ENCODE measurements at places on chromosomes 11 and 22.

DNA sequence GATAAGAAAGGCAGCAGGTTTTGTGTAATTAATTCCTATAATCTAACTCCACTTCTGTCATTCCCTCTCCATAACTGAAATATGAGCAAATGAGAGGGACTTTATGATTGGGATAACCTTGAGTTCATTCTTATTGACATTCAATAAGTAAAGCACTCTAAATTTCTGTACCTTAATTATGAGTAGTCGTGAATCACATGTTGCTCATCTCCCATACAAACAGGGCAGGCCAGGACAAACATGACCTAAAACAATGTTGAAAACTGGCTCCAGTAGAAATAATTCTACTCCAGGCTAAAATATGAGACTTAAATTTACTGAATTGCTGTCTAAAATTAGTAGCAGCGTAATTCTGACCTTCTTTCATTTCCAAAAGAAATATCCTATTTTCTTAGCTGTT lies 505.4 kb downstream of the NELL1 start:
- no peak for DNase-seq

GRCh38 chr11:110148775-110149744 lies 55.9 kb downstream of the ZC3H12C start:
- no peak for DNase-seq

- DNase-seq, result no peak
Measured at GRCh38 chr11:63761931-63762653, 6.5 kb downstream of the ZFTA start.

DNA sequence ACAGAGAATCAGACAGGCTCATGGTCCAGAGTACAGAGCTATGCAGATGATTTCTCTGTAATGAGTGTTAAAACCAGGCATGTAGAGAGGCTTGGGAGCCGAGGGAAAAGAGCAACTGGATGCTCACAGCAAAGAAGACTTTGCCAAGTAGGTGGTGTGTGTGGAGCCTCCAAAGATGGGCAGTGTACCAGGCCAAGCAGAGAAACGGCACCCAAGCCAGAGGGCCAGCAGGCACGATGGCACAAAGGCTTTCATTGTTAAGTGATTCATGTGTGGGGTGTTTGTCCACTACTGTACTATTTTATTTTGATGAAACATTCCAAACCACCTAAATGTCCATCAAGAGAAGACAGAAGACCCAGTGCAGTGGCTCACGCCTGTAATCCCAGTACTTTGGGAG lies 11.1 kb downstream of the RANGAP1 start:
- DNase-seq, result no peak

Data from NCI-H2081 treated with DMSO at 0.1 percent for 48 hours (cell line).